Lung (tissue), 17 donors: ENCODE measurements at places on chromosomes 11 and 22. TPM values are rescaled to one million over a fixed set of nuclear protein-coding genes. Genes with fewer than 3 reads are reported as not detected.
A peak's percentile ranks its signal among the peaks of the same experiment; 100 is the strongest.

GRCh38 chr22:35860837-35861236 is 143.2 kb downstream of the APOL5 start:
- H3K4me1 ChIP-seq, result no peaks in the 10 kb centered on the region
- no peaks in the 10 kb centered on the region for H3K36me3 ChIP-seq
- no peak overlapping the region for H3K4me3 ChIP-seq

The APOA4 gene
- not detected for total RNA-seq

- no peak for DNase-seq
- H3K36me3 ChIP-seq, result no peaks in the 10 kb centered on the region
- H3K27ac ChIP-seq, result no peak overlapping the region
- no peaks in the 10 kb centered on the region for H3K27me3 ChIP-seq
- H3K4me3 ChIP-seq, result no peak overlapping the region
These were observed 37.0 kb upstream of the FTH1 start for GRCh38 chr11:62004473-62004872.

GRCh38 chr11:126748100-126748791 is 252.3 kb downstream of the KIRREL3 start:
- no peak overlapping the region for H3K4me3 ChIP-seq
- no peaks in the 10 kb centered on the region for H3K36me3 ChIP-seq
- H3K27me3 ChIP-seq, result no peaks in the 10 kb centered on the region
- peak; percentile 14 for DNase-seq
- H3K4me1 ChIP-seq, result no peaks in the 10 kb centered on the region

The P2RX6 gene
- total RNA-seq, result 1.1 TPM

The CASP1 gene
- 50.8 TPM for total RNA-seq

DNA sequence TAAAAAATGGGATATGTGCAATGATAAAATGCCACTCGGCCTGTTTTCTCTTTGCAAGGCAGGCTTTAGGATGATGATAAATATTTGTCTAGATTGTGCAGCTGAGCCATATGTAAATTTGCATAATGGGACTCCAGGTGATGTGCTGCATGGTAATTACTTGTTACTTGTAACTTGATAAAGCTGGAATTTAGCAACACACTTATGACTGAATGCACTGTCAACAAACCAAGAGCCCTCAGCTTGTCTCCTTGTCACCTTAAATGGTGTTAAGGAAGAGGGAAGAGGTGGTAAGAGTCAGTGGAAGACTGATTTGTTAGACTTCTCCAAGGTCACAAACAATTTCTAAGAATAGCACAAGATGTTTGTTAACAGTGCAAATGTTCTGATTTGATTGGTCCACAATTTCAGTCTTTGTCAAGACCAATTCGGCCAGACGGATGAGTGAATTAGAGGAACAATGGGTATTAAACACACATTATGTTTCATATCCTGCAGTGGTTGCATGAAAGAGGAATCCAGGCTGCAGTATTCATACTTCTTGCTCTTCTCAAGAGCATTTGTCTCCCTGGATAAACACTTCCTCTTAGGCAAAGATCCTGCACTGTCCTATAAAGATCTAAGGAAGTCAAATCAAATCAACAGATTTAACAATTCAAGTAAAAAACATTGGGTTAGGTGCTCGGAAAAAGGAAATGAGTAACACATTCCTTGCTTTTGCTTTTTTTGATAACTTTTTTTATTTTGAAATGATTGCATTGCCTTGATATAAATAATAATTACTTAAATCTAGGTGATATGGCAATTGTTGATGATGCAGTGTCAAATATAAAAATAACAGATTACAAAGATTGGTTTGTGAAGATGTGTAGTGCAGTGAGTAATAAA is 448.3 kb upstream of the DDI1 start:
- H3K4me3 ChIP-seq, result no peak overlapping the region
- H3K36me3 ChIP-seq, result no peaks in the 10 kb centered on the region
- DNase-seq, result no peak
- H3K4me1 ChIP-seq, result peaks cover 4% of the 10 kb centered on the region

DNA sequence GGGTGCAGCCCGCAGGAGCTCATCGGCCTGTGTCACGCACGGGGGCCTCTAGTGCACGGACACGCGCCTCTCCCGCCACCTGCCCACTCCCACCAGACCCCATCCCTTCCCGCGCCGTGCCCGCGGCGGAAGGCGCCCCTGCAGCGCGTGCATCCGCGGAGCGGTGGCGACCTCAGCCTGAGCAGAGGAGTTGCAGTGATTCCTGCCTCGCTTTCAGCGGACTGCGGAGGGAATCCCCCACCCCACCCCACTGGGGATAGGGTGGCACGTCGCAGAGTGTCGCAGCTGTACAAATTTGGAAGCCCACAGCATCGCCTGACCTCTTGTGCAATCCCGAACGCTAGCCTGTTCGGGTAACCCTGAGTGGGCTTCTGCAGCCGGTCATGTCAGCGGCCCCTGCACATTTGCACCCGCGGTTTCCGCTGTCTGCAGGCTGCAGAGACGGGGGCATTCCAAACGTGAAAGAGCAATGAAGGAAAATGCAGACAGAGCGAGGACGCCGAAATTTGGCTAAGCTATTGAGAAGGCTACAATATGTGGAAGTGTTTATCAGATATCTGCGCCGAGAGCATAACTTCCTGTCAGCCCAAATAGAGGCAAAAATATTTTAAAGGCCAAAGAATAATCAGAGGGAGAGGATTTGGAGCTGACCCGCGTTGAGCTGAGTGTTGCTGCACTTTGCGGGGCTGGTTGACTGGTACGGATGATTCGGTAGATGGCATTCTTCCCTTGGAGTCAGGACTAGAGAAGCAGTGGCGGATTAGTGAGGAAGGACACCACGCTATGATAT is 617 bp upstream of the ARHGAP20 start:
- peaks cover 12% of the 10 kb centered on the region for H3K36me3 ChIP-seq
- peak; percentile 90 for DNase-seq
- H3K4me3 ChIP-seq, result peak overlapping the region; percentile 51
- no peaks in the 10 kb centered on the region for H3K27me3 ChIP-seq
- peak overlapping the region; percentile 44 for H3K27ac ChIP-seq

DNA sequence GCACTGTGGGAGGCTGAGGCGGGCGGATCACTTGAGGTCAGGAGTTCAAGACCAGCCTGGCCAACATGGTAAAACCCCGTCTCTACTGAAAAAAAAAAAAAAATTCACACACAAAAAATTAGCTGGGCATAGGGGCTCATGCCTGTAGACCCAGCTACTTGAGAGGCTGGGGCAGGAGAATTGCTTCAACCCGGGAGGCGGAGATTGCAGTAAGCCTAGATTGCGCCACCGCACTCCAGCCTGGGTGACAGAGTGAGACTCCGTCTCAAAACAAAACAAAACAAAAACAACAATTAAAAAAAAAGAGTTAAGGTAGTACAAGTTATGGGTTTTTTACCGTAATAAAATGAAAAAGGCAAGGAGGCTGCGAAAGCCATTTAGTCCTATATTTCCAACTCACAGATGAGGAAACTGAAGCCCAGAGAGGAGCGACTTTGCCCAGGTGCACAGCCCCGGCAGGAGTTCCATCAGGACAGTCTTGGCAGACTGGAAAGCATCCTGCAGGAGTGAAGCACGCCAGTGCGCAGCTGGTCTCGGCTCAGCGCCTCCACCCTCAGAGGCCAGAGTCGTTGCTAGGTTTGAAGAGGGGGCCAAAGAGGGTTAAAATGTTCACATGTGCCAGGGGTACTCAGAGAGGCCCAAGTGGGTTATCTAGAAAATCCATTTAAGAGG is 3.8 kb upstream of the FADS3 start:
- H3K27me3 ChIP-seq, result no peaks in the 10 kb centered on the region
- H3K4me1 ChIP-seq, result no peaks in the 10 kb centered on the region
- H3K4me3 ChIP-seq, result no peak overlapping the region
- no peak for DNase-seq
- H3K36me3 ChIP-seq, result no peaks in the 10 kb centered on the region
- no peak overlapping the region for H3K27ac ChIP-seq

The ABCC8 gene
- total RNA-seq, result 1.2 TPM

The TRIM66 gene
- total RNA-seq, result 20.0 TPM

The PUS3 gene
- total RNA-seq, result 11.3 TPM

DNA sequence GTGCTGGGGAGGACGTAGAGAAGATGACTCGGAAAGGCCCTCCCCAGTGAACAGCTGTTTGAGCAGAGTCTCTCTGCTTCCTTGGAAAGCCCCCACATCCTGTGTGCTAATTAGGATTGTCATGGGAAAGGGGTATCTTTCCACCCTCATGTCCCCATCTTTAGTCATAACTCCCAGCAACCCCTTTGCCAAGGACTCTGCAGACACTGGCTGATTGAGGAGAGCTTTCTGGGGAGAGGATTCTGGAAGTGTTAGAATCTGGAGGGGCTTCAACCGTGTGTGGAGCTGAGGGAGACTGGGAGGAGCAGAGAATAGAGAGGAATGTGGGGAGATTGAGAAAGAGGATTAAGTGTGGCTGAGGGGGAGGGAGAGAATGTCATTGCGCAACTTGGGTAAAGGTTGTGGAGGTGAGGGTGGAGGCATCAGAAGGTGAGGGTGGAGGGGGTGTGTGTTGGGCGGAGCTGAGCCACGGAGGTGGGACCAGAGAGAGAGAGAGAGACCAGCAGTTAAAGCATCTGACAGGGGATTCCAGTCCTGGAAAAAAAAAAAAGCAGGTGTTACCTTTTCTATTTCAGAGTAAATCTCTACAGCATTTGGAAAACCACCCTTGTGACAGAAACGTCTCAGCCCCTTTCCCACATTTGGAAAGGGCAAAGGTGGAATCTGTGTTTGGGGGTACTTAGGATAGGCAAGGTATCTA is 2.2 kb downstream of the DTX4 start:
- DNase-seq, result peak; percentile 75
- H3K27ac ChIP-seq, result no peak overlapping the region
- H3K36me3 ChIP-seq, result no peaks in the 10 kb centered on the region
- no peak overlapping the region for H3K4me3 ChIP-seq

GRCh38 chr11:28842716-28843115 is 734.5 kb downstream of the METTL15 start:
- no peaks in the 10 kb centered on the region for H3K36me3 ChIP-seq
- no peak overlapping the region for H3K4me3 ChIP-seq
- no peaks in the 10 kb centered on the region for H3K4me1 ChIP-seq
- no peaks in the 10 kb centered on the region for H3K27me3 ChIP-seq
- DNase-seq, result no peak

GRCh38 chr11:107683807-107684206 is 28.0 kb downstream of the SLN start:
- H3K27ac ChIP-seq, result no peak overlapping the region
- DNase-seq, result no peak
- no peaks in the 10 kb centered on the region for H3K4me1 ChIP-seq
- no peak overlapping the region for H3K4me3 ChIP-seq
- no peaks in the 10 kb centered on the region for H3K27me3 ChIP-seq

The OR8A1 gene
- not detected for total RNA-seq

- H3K36me3 ChIP-seq, result no peaks in the 10 kb centered on the region
- peaks cover 63% of the 10 kb centered on the region for H3K4me1 ChIP-seq
- no peak for DNase-seq
- no peak overlapping the region for H3K27ac ChIP-seq
These were observed 644 bp downstream of the YPEL4 start for GRCh38 chr11:57648801-57649735.

GRCh38 chr11:66491315-66491935 is 11.2 kb downstream of the DPP3 start:
- no peak for DNase-seq
- no peak overlapping the region for H3K27ac ChIP-seq
- H3K4me1 ChIP-seq, result no peaks in the 10 kb centered on the region
- no peaks in the 10 kb centered on the region for H3K27me3 ChIP-seq

The OR52H1 gene
- total RNA-seq, result 0.40 TPM

DNA sequence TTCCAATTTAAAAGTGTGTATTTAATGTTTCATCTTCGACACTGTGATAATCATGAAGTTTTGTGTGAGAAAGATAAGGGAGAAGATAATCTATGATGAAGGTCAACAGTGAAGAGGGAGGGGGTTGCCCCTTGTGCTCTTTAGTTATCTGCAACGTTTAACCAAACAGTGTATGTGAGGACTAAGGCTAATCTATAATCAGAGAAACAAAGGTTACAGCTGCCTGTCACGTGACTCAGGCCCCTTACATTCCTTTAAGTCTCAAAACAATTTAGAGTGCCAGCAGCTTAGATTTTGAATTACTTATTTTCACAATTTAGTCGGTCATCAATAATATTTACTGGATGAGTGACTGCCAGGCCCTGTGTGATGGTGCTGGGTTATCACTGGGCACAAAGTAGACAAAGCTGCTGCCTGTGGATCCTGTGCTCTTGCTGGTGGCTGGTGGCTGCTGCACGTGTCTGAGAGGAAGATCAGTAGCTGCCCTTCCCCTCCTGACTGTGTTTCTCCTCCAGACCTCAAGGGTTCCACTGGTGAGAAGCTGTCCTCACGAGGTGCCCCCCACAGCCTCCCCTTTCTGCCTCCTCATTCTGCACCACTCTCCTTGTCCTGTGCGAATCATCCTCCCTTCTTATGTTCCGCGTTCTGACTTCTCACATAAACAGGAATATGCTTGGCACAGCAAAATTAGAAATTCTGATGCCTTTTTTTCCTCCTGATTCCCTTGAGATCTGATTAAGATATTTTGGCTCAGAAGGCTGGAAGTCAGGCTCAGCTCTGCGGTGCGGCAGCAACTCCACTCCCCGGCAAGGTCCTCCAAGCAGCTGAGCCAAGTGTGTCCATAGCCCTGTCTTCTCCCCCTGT is 331.1 kb upstream of the B3GAT1 start:
- no peaks in the 10 kb centered on the region for H3K36me3 ChIP-seq
- H3K27ac ChIP-seq, result no peak overlapping the region
- no peaks in the 10 kb centered on the region for H3K27me3 ChIP-seq

- no peaks in the 10 kb centered on the region for H3K4me1 ChIP-seq
- no peak overlapping the region for H3K4me3 ChIP-seq
- H3K27ac ChIP-seq, result no peak overlapping the region
- H3K27me3 ChIP-seq, result no peaks in the 10 kb centered on the region
- no peak for DNase-seq
- no peaks in the 10 kb centered on the region for H3K36me3 ChIP-seq
These were observed 104.2 kb downstream of the WT1 start for GRCh38 chr11:32331098-32331497.
